Naive B cell (primary cell): ENCODE measurements at places on chromosomes 6 and 20. TPM values are rescaled to one million over a fixed set of nuclear protein-coding genes. Genes with fewer than 3 reads are reported as not detected.

DNA sequence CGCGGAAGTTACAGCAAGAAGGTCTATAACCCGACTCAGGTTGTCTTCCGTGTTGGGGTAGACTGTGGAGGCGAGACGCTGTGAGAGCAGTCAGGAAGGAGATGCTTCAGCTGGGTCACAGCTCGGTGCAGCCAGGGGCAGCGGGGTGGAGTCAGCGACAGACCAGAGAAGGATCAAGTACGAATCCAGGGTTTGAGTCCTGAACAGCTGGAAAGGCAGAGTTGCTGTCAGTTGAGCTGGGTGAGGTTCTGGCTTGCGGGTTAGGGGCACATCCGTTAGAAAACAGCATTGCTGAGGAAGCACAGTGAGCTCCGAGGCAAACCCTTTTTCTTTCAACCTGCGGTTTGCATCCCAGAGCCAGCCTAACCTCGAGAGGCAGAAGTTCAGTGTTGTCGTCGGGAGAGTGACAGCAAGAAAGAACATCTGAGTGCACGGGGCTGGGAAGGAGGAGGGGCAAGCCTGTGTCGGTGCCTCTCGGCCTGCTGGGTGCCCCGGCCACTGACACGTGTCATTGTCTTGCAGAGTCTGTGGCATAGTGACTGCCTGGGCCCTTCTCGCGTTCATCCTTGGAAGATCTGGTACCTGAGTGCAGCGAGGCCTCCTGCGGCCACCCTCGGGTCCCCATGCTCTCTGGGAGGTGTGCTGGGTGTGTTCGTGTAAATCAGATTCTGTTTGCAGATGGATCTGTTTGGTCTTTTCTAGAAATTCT is 20.0 kb downstream of the PNLDC1 start:
- peak; percentile 19 for DNase-seq

- no peak for DNase-seq
Observed at GRCh38 chr6:73768558-73768957, 72.6 kb downstream of the CD109 start.

DNA sequence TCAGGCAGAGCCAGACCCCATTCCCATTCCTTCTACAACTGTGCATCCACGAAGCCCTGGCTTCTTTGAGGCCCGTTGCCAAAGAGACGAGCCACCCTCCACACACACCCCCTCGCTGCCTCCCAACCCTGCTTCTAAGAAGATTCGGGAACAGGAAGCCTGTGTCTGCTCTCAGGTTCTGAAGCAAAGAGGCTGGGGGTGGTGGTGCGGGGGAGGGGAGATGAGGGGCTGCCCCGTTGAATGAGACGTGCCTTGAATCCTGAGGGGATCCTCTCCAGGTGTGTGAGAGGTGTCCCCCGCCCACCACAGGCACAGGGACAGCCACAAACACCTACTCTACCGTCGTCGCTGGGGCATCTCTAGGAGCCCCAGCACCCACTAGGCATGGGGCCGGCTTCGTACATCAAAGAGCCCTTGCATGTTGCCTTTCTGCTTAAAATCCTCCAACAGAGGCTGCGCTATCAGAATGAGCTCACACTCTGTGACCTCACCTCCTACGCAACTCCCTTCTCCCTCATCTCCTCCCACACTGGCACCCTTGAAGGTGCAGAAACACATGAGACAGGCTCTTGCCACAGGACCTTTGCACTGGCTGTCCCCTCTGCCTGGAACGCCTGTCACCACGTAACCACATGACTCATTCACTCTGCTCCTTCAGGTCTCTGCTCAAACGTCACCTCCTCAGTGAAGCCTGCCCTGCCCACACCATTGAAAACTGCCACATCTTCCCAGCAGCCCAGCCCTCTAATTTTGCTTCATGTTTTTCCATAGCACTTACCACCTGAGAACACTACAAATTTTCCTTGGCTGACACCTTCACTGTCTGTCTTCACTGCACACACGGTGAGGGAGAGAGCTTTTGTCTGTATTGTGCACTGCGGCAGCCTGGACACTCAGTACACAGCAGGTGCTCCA is 58.5 kb downstream of the PREX1 start:
- DNase-seq: no peak

DNA sequence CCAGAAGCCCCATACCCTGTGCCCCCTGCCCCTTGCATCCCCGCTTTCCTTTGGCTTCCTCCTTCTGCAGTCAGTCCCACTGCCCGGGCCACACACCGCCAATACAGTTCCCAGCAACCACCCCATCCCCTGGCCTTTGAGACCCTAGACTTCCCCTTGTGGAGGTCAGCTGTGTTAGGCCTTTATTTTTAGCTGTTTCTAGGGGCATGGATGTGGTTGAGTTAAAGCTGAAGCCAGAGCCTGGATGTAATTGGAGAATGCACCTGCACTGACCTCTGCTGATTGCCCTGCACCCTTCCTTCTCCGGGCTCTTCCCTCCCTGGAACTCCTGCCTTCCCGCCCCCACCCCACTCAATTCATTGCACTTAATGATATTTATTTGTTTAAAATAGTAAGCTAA is 33.9 kb downstream of the LYRM2 start:
- DNase-seq: no peak

DNA sequence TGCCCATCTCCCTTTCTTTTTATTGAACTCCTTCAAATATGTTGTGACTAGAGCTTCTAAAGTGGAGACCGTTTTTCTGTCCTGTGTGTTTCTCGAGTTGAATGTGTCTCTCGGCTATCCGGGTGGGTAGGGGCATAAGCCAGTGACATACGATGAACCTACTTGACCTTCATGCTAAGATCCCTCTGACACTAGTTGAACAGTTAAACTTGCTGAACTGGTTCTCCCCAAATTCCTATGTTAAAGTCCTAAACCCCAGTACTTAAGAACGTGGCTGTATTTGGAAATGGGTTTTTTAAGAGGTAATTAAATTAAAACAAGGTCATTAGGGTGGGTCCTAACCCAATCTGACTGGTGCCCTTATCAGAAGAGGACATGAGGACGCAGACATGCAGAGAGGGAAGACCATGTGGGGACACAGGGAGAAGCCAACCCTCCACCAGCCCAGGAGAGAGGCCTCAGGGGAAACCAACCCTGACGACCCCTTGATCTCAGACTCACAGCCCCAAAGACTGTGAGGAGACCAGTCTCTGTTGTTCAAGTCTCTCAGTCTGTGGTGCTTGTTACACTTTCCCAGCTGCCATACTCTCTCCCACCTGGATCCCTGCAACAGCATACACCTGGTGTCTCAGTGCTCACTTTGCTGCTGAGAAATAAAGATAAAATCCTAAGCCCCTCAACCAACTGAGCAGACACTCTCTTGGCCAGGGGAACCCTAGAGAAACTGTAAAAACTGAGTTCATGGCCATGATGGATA is 208.4 kb downstream of the MYLK4 start:
- DNase-seq: no peak

DNA sequence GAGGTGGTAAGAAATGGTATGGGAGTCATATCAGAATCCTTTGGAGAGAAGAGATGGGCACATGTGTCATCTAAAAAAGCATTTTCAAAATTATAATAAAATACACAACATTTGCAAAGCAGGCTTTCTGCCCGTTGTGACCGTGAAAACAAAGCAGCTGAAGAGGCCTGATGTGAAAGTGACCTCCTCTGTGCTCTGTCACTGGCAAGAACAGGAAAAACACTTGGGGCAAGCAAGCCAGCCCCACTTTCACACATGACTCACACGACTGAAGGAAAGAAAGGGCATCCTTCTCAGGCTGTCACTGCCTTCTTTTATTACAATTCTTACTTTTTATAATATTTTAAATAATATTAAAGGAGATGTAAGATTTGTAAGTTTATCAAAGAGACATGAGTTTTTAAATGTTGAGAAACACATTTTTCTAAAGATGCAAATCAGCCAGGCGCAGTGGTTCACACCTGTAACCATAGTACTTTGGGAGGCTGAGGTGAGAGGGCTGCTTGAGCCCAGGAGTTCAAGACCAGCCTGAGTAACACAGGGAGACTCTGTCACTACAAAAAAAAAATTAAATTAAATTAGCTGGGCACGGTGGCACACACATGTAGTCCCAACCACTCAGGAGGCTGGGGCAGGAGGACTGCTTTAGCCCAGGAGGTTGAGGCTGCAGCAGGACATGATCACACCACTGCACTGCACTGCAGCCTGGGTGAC is 143.7 kb downstream of the BTBD9 start:
- DNase-seq: no peak

GRCh38 chr6:89483111-89483720 is 50.3 kb downstream of the ANKRD6 start:
- no peak for DNase-seq

GRCh38 chr20:1876217-1876921 is 18.8 kb upstream of the SIRPA start:
- no peak for DNase-seq

DNA sequence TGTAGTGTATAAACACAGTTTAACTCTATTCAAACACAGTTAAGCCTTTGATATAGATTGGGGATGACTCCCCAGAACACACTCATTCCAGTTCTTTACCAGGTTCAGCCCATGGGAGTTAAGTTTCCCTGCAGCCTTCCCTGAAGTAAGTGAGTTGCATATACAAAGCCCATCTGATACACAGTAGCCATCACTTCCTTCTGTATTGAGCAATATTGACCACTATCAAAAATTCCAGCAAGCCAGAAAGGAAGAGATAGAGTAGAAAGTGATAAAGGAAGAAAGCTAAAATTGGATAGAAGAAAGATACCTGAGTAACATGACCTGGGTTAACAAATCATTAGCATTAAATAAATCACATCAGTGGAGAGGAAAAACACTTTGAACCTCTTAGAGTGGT is 34.6 kb downstream of the DEFB114 start:
- DNase-seq: no peak

DNA sequence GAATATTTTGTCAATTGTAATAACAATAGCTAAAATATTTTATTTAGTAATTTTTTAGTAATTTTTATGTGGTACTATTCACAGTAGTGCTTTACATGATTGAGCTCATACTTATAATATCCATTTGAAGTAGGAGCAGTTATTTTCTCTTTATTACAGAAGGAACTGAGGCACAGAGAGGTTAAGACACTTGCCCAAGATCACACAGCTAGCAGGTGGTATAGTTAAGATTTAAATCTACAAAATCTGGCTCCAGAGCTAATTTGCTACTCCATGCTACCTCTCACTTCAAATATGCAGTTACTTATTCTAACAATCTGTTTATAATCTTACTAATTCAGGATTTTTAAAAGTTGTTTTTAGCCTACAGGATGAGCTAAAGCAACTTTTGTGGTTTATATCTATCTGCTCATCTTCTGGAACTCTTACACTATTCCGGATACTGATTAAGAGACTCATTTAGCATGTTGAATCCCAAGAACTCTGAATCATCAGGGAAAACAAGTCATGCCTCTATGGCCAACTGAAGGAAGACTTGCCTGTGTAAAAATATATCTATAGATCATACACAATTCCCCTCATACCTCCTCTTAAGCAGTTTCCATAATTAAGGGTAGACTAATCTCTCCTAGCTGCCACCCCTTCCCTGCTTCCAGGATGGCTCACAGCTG is 324.2 kb downstream of the UBE3D start:
- no peak for DNase-seq

- no peak for DNase-seq
Observed at GRCh38 chr6:2998998-2999617, 586 bp upstream of the NQO2 start.

GRCh38 chr6:67935976-67936477 is 699.1 kb upstream of the ADGRB3 start:
- no peak for DNase-seq

The NHLRC1 gene
- 1.9 TPM for polyA plus RNA-seq

The KIAA1755 gene
- not detected for polyA plus RNA-seq

The RSPH3 gene
- 3.4 TPM for polyA plus RNA-seq

The TTK gene
- 1.2 TPM for polyA plus RNA-seq
